Right renal cortex interstitium (tissue), 3 donors: ENCODE measurements at places on chromosomes 12 and 14.

GRCh38 chr14:72714094-72714493 lies 179.8 kb downstream of the DPF3 start:
- DNase-seq: no peak

- DNase-seq: no peak
Observed at GRCh38 chr14:43172899-43173548, 1334.1 kb downstream of the FSCB start.

DNA sequence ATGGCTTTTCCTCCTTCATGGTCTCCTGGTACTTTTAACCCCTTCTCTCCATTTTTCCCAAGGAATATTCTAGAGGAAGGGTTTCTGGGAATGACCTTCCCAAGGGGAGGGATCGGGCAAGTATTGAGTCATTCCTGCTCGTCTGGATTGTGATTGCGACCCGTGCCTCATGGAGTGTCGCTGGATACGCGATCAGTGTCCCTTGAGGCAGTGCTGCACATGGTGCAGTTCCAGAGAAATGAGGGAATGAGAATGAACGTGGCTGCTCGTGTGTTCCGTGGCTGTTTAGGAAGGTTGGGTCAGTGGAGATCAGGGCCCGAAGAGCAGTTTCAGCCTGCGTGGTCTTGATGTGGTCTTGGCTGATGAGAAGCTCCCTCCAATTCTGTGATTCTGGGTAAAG lies 234.4 kb downstream of the CACNA1C start:
- no peak for DNase-seq

- no peak for DNase-seq
Observed at GRCh38 chr14:23660290-23661226, 24.4 kb downstream of the DHRS2 start.

- no peak for DNase-seq
Observed at GRCh38 chr12:96344124-96344695, 56.0 kb downstream of the CDK17 start.

DNA sequence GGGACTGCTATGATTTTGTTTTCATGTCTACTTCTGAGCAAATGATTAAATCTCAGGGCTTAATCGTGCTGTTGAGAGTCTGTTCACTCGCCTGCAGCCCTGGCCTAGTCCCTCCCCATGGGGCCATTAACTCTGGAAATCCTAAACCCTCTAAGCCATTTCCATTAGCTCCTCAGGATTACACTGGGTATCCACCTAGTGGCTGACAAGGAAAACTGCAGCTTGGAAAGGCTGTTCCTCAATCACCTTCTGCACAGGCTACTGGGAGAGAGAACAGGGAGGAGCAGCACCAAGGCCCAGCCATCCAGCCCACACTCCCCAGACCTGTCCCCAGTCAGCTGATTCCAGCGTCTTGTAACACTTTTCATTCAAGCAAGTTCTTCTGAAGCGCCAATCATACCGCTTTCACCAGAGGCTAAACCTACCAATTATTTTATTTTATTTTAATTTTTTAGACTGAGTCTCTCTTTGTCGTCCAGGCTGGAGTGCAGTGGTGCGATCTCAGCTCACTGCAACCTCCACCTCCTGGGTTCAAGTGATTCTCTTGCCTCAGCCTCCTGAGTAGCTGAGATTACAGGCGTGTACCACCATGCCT lies 48.7 kb downstream of the NEUROD4 start:
- DNase-seq: no peak

GRCh38 chr12:110349514-110350151 lies 53.9 kb downstream of the ANAPC7 start:
- DNase-seq: no peak

GRCh38 chr12:29416748-29417147 lies 35.8 kb upstream of the ERGIC2 start:
- DNase-seq: no peak

- DNase-seq: no peak
Observed at GRCh38 chr12:130583800-130584199, 132.3 kb downstream of the RIMBP2 start.

DNA sequence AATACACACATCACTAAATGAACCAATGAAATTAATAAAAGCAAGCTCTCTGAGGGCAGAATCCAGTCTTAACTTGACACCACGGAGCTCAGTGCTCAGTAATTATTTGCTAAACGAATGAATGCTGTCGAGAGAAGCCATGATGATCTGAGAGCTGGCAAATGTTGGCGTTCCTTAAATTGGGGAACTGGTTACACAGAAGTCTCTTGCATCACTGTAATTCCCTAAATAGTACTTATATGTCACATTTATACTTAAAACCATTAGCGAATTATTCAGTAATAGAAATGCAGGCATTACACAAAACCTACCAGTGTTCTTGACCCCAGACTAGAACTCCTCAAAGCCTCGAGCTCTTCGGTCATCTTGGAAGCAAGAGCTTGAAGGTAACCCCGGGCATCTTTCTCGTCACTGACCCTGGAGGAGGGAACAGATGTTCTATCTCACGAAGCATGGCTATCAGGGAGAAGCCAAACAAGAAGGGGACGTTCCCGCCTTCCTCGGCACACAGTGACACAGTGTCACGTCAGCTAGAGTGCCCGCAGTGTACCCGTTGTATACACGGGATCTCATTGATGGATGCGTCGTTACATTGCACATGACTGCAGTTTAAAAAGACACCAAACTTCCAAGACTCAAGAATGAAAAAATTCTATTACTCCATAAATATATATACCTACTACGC lies 43.6 kb downstream of the AMN start:
- DNase-seq: no peak

DNA sequence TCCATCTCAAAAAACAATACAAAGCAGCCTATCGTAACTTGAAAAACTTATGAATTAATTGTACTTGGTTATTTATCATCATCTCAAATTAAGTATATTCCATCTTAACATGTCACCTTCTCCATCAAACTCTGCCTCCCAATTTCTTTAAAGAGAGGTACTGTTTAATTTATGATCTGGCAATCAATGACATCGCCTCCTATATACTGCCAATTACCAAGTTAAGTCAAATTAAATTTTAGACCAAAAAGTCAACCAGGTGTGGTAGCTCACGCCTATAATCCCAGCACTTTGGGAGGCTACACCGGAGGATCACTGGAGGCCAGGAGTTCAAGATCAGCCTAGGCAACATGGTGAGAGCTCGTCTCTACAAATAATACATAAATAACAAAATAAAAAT lies 37.7 kb downstream of the HECTD1 start:
- DNase-seq: no peak

DNA sequence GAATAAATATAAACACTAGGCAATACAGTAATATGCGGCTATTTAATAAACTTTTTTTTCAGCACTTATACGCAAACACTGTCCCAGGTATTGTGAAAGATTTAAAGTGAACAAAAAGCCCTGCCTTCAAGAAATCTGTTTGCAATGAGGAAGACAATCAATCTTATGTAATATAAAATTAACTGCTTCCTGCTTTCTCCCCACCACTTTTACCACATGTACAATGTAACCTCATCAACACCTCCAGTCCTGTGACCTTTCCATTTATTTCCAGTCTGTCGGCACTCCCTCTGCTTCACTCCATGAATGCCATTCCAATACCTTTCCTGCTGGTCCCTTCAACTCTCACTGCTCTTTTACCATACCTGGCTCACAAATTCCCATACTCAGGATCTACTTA lies 10.5 kb downstream of the SNX6 start:
- DNase-seq: no peak

- DNase-seq: no peak
Observed at GRCh38 chr14:32404784-32405573, 75.9 kb downstream of the AKAP6 start.

- DNase-seq: no peak
Observed at GRCh38 chr14:21525571-21525961, 580 bp downstream of the SALL2 start.
